ENCODE measurements at places on chromosomes 6 and 20. TPM values are rescaled to one million over a fixed set of nuclear protein-coding genes. Genes with fewer than 3 reads are reported as not detected.

DNA sequence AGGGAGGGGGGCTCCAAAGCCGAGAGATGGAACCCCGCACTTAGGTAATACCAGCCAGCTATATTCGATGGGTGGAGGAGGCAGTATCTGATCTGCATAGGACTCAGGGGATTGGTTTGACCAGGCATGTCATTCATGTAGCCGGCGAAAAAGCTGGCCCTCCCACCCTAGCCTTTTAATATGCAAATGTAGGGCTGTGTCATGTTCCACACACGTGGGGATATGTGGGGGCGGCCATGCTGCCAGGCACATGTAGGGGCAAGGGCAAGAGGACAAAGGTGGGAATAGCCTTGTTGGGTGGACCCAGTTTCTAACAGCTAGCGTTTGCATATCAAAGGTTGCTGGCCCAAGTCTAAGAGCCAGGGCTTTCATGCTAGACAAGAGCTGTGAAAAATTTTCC is 39.1 kb upstream of the DDR1 start:
- H3K36me3 ChIP-seq: no peaks in the 10 kb centered on the region
- peaks cover 7% of the 10 kb centered on the region for H3K27me3 ChIP-seq
- DNase-seq: no peak
- no peak overlapping the region for H3K4me3 ChIP-seq
- H3K4me1 ChIP-seq: peaks cover 22% of the 10 kb centered on the region

DNA sequence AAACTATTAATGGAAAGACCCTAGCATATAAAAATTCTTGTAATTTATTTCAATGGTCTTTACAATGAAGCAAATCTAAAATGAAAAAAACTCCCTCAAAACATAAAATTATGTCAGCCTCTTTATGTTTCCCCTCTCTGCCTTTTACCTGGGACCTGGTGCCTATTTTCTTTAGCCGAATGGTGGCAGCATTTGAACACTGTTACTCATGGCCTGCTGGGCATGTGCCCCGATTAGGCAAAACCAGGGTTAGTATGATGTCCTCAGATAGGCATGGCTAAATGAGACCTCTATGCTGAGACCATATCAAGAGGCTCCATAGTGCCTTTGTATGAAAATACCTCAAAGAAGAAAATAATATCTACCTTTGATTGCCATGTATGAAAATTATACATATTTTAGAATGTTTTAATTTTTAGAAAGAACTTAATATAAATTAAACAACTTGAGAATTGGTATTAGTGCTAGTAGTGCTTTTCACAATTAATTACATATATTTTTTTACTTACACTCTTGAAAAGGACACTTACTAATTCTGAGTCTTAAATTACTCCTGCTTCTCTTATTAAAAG is 22.5 kb upstream of the C6orf58 start:
- H3K36me3 ChIP-seq: no peaks in the 10 kb centered on the region
- peaks cover 24% of the 10 kb centered on the region for H3K27me3 ChIP-seq
- no peak overlapping the region for H3K27ac ChIP-seq
- DNase-seq: peak; percentile 50
- no peaks in the 10 kb centered on the region for H3K4me1 ChIP-seq

GRCh38 chr6:145953200-145953599 is 11.0 kb downstream of the SHPRH start:
- no peak for DNase-seq
- H3K4me3 ChIP-seq: no peak overlapping the region
- H3K36me3 ChIP-seq: peaks cover 52% of the 10 kb centered on the region
- H3K4me1 ChIP-seq: no peaks in the 10 kb centered on the region

The ADIG gene
- not detected for total RNA-seq

All from activated CD8-positive, alpha-beta memory T cell treated with anti-CD3 and anti-CD28 coated beads, Interleukin-2, amount 10 ng/mL, durations not matched to agents 7 days and 5 days (primary cell).